ENCODE measurements at places on chromosomes 3 and 15. TPM values are rescaled to one million over a fixed set of nuclear protein-coding genes. Genes with fewer than 3 reads are reported as not detected.

- DNase-seq: no peak
Observed at GRCh38 chr3:18723206-18723810, 298.2 kb upstream of the SATB1 start.

Gene GOLGA8R
- 0.74 TPM for polyA plus RNA-seq

Gene CACNA1D
- polyA plus RNA-seq: 0.07 TPM

DNA sequence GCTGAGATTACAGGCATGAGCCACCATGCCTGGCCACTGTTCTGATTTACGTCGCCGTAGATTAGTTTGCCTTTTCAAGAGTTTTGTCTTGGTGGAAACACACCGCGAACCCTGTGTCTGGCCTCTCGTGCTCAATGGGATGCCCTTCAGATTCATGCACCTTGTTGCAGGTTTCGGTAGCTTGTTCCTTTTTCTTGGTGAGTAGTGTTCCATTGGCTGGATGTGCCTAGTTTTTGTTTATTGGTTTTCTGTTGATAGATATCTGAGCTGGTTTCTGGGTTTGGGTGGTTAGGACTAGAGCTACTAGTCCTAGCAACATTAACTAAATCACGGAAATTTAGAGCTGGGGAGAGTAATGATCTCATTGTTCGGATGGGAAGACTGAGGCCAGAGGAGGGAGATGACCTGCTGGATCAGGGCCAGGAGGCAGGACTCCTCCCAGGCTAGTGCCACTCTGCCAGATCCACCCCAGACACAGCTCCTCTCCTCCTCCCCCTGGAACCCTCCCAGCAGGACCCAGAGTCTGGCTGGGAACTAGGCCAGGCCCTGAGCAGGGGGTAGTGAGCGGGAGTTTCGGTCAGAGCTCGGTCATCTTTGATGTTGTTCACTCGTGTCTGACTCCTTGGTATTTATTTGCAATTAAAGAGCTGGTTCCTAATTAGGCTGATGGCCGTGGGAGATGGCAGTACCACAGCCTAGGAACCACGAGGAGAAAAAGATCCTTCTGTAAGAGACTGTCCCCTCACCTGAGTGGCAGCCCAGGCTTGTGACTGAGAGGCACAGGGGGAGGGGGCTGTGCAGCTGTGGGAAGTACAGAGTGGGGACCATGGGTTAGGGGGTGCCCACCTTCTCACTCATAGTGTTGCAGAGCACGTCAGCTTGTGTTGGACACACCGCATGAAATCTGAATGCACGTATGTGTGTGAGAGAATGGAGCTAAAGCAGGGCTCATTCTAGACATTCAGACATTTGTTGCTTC is 73.4 kb downstream of the SMAD6 start:
- no peak for DNase-seq

DNA sequence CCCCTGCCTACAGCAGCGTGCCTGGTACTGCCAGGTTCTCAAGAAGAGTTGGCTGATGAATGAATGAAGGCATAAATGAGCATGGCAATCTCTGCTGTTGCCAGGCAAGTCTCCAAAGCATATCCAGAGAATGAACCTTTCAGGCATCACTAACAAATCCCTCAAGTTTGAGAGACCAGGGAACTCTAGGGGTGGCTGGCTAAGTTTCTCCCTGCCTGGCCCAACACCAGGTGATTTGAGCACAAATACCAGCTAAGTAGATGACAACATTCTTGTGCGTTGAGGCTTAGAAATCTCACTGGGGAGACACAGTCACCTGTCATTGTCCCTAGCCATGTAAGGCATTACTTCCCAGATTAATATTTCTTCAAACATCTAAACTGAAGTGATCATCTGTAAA is 81.4 kb upstream of the PTX3 start:
- DNase-seq: no peak

DNA sequence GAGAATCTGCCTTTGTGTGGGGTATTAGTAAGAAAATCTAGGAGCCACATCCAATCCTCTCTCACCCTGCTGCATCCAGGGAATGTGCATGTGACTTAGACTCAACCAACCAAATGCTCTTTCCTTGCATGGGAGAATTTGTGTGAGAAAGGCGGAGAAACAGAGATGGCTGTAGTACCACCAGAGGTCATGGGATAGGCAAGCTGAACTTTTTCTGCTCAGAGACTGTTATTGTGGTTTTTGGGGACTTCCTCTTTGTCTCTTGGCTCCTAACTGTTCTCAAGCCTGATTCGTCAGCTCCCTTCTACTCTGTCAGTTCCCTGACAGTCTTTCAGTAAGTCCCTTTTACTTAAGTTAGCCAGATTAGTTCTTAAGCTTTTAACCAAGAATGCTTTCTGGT is 2.6 kb upstream of the ZSCAN2 start:
- DNase-seq: no peak

DNA sequence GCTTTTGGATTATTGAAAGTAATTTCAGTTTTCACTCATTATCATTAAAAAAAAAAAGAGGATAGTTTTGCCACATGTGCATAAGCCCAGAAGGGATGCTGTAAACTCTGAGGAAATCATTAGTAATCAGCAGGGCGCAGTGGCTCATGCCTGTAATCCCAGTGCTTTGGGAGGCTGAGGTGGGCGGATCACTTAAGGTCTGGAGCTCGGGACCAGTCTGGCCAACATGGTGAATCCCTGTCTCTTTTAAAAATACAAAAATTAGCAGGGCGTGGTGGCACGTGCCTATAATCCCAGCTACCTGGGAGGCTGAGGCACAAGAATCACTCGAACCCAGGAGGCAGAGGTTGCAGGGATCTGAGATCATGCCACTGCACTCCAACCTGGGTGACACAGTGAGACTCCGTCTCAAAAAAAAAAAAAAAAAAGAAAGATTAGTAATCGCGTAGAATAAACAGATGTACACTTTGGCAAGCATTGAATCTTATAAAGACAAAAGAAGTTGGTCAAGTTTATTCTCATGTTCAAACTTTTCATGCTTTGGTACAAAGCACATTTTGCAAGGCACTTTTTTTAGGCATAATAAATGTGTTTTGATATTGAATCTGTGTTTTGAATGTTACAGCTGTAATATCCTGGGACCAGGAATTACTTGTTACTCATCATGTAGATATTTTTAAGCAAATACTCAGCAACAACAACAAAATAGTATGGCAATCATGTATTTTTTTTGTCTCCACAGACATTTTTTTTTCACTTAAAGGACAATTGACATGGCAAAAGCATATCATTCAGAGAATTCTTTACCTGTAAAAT is 93.2 kb upstream of the AGTR1 start:
- DNase-seq: no peak

GRCh38 chr3:59469948-59470723 is 420.3 kb upstream of the CFAP20DC start:
- DNase-seq: no peak

GRCh38 chr3:181618260-181618659 is 93.5 kb upstream of the SOX2 start:
- no peak for DNase-seq

Gene ADAMTS7
- 5.0 TPM for polyA plus RNA-seq

Gene CLDN18
- polyA plus RNA-seq: not detected

DNA sequence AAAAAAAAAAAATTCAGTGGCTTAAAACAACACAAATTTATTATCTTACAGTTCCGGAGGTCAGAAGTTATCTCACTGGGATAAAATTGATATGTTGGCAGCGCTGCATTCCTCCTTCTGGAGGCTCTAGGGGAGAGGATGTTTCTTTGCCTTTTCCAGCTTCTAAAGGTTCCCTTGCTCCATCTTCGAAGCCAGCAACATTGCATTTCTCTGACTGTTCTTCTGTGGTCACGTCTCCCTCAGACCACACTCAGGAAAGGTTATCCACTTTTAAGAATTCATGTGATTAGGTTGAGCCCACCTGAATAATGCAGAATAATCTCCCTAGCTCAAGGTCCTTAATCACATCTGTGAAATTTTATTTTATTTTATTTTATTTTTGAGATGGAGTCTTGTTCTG is 23.4 kb upstream of the ACAP2 start:
- no peak for DNase-seq

Gene RAB6B
- 2.3 TPM for polyA plus RNA-seq

Gene OIP5
- 2.9 TPM for polyA plus RNA-seq

Gene C2CD4B
- not detected for polyA plus RNA-seq

GRCh38 chr3:127739347-127740135 is 66.8 kb downstream of the ABTB1 start:
- no peak for DNase-seq

- no peak for DNase-seq
Observed at GRCh38 chr15:91067036-91067435, 33.0 kb upstream of the SV2B start.

Gene GOLGA6D
- not detected for polyA plus RNA-seq

Gene PATL2
- polyA plus RNA-seq: 0.50 TPM

- DNase-seq: no peak
Observed at GRCh38 chr3:146817704-146818103, 212.6 kb upstream of the PLSCR5 start.

DNA sequence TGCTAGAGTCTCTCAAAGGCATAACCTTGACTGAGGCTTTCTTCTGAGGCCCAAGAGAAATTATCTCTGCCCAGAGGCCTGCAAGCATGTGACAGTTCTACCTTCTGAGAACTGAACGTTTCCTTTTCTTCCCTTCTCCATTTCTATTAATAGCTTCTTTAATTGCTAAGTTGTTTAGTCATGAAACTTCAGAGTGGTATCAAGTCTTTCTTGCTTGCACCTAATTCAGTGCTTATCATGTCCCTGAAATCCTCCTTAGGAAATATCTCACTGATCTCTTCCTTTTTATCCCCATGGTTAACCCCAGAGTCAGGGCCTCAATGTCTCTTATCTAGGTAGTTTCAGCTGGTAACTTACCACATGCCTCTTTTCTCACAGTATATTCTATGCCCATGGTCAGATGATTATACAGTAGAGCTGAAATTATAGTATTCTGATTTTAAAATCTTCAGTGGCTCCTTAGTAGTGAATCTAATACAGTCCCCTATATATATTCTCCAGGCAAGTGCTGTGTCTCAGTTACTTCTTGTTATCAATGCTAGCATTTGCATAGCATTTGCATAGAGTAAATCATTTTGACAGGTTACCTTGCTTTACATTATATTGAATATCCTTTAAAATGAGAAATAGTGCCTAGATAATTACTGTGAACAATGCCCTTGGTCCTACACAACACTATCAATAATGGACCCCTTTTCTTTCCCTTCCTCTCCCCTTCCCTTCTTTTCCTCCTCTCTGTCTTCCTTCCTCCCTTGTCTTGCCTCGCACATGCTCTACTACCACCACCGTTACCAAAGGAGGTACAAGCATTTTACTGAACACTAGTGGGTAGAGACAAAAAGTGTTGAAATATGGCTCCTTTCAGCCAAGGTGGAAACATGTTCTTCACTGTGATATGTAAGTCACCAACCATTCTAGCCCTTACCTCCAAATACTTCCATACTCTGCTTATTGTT is 33.0 kb downstream of the KBTBD8 start:
- no peak for DNase-seq

Gene IL5RA
- not detected for polyA plus RNA-seq

GRCh38 chr3:119343719-119344118 is 49.5 kb downstream of the ARHGAP31 start:
- DNase-seq: no peak

Gene SLC28A1
- not detected for polyA plus RNA-seq

GRCh38 chr3:55162031-55162795 is 234.4 kb upstream of the LRTM1 start:
- DNase-seq: no peak

Gene CNTN4
- not detected for polyA plus RNA-seq

GRCh38 chr3:71492566-71492965 is 91.0 kb downstream of the FOXP1 start:
- DNase-seq: no peak

DNA sequence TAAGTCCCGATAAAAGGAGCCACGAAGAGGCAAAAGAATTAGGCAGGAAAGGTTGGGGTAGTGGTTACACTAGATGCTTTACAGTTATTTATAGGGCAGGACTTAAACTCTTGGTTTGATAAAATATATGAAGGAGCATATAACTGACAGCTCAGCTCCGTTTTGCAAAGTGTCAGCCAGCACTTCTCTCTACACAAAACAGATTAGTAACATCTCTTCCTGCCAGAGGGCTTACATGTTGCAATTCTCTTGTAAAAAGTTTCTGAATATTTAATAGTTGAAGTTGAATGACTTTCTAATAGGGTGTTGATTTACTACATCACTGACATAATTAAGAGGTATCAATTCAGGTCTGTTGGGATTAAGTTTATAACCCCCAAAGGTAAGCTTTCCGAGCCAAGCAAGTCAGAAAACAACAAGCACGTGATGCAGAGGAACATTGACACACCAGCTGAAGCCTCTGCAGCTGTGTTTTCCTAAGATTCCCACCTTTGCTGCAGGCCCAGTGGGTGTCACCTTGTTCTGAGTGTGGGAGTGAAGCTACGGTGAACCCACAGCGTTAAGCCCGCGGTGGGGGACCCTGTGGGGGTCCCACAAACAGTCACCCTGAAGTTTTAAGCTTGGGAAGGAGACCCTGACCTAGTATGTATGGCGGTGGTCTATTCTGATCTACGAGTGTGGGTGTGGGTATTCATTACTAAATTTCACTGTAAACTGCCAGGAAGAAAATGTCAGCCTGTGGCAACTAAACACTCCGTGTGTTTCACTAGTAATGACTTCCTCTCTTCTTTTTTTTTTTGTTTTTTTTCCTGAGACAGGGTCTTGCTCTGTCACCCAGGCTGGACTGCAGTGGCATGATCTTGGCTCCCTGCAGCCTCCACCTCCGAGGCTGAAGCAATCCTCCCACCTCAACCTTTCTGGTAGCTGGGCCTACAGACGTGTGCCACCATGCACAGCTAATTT is 22.0 kb upstream of the ATP13A3 start:
- no peak for DNase-seq

DNA sequence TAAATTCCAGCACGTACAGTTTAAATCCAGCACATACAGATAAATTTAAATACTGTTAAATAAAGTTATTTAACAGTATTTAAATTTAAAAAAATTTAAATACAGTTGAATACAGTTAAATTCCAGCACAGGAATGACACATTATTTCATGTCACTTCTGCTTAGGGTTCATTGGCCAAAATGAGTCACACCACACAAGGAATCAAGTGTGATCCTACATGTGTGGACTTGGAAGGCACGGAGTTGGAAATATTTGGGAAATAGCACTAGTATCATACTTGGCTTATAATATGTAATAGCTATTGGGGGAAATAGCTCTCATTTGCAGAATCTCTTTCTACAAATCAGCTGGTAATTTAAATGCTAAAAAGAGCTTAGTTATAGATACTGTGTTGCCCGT is 10.6 kb downstream of the RAB7A start:
- no peak for DNase-seq

- DNase-seq: no peak
Observed at GRCh38 chr3:178434206-178434805, 101.9 kb upstream of the KCNMB2 start.

Gene NR2E3
- 0.16 TPM for polyA plus RNA-seq

Gene TTC23
- polyA plus RNA-seq: 7.2 TPM

- no peak for DNase-seq
Observed at GRCh38 chr3:192545333-192545732, 182.0 kb downstream of the FGF12 start.

- DNase-seq: no peak
Observed at GRCh38 chr3:148510116-148510515, 187.6 kb upstream of the AGTR1 start.

Gene ZPLD1
- polyA plus RNA-seq: 0.02 TPM

Gene RAB7A
- 261 TPM for polyA plus RNA-seq

DNA sequence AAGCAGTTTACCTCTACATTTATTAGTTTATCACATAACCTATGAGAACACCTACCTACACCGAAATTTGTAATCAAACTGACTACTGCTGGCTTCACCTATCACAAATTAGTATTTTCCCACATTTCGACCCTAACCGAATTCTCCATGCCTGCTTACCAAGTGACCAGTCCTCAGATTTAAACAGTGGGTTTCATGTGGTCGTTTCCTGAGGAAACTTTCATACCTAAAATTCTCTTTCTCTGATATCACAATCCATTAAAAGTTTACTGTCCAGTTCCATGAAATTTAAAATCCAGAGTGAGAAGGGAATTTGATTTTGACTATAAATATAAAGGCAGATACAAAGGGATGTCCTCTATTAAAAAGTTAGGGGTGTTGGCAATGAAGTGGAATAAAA is 1.9 kb downstream of the PLOD2 start:
- no peak for DNase-seq

All from AG04450 (cell line).